Osteocyte (in vitro differentiated cells): ENCODE measurements at places on chromosomes 6 and 20.

GRCh38 chr6:21281366-21281765 is 312.2 kb upstream of the SOX4 start:
- no peak for DNase-seq

- DNase-seq: no peak
Observed at GRCh38 chr6:135183002-135183531, 2.0 kb downstream of the MYB start.

- DNase-seq: no peak
Observed at GRCh38 chr6:100267721-100268123, 197.0 kb downstream of the SIM1 start.

DNA sequence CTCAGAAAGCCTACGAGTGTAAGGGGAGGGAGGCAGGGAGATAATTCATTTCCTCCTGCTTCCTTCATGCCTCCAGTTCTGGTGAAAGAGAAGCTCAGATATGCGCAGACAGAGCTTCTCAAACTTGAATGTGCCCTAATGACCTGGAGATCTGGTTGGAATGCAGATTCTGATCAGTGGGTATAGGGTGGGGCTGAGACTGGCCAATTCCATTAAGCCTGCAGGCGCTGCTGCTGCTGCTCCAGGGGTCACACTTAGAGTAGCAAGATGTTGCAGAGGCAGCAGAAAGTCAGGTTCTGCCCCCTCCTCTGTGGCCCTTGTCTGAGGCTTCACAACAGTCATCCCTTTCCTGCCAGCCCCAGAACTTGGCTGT is 161.0 kb downstream of the DHX35 start:
- DNase-seq: no peak

DNA sequence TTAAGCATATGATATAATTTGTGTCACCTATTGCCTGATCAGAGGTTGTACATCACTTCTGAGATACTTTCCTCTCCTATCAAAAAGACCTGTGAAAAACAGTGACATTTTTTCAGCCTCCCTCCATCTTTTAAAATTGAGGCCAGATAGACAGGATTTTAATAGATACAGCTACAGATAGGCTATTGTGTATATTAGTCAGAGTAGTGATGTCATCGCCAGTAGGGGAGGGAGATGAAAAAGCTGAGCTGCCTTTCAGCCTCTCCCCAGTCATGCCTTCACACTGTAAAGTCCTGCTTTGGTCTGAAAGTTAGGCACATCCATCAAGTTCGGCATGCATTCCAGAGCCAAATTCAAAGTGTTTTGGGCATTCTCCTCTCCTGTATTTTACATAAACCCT is 7.9 kb upstream of the PABPC1L start:
- DNase-seq: no peak

GRCh38 chr6:170307080-170307545 is 555 bp downstream of the FAM120B start:
- no peak for DNase-seq

GRCh38 chr20:35191419-35192117 is 19.7 kb downstream of the PROCR start:
- DNase-seq: no peak

GRCh38 chr6:159654483-159655098 is 38.5 kb downstream of the SOD2 start:
- DNase-seq: no peak

DNA sequence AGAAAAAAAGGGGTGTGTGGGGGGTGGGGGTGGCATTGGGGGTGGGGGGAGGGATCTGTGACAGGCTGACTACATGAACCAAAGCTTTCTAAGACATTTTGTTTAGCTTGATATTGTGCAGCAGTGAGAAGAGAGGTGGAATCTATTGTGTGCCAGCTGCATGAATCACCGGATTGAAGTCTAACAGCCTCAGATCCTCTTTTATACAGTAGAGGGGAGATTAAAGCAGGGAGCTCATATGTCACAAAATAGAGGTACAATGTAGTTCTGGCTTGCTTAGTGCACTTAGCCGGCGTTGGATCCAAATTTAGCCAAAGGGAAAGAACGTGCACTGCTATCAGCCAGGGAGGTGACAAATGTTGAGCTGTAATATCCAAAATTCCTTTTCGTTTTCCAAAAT is 404.2 kb upstream of the CITED2 start:
- DNase-seq: no peak

DNA sequence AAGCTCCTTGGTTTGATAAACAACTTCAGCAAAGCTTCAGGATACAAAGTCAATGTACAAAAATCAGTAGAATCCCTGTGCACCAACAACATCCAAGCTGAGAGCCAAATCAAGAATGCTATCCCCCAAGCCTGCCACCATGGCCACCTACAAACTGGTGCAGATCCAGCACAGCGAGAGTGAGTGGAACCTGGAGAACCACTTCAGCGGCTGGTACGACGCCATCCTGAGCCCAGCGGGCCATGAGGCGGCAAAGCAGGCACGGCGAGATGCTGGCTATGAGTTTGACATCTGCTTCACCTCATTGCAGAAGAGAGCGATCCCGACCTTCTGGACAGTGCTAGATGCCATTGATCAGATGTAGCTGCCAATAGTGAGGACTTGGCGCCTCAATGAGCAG is 170.3 kb downstream of the KHDC1L start:
- no peak for DNase-seq

DNA sequence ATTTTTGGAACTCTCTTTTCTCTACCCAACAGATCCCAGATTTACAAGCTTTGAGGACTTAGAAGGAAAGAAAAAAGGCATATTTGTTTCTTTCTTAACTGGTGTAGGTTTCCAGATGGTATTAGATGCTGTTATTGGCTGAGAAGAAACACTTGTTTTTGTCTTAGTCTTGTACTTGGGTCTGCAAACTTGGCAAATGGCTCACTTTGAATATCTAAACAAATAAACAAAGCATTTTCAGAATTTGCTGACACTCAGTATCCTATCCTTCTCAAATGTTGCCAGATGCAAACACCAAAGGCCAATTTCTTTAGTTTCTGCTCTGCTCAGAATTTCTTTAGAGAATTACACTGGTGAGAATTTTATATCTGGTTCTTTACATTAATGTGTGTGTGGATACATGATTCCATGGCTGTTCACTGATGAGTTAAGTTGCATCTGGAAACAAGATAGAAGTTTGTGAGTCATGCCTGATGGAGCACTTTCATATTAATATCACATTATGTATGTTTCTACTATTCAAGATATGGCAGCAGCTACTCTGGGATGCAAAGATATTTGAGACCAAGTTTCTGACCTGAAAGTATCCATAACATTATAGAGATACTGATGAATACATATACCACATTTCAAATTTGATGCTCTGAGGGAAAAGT is 43.7 kb upstream of the CEP162 start:
- no peak for DNase-seq

DNA sequence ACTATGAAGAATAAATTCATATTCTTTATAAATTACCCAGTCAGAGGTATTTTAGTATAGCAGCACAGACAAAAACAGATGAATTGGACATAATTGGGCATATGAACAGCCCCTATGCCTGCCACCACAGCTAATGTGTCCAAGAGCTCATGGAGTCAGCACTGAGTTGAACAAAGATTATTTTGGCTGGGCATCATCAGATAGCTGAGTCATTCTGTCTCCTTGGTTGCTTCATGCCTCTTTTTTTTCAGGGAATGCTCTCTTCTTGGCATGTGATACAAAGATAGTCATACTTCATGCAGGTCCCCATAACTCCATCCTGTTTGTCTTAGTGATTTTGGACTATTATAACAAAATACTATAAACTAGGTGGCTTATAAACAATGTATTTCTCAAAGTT is 275.6 kb downstream of the TENT5A start:
- DNase-seq: no peak

GRCh38 chr6:33933101-33933500 is 129.3 kb upstream of the MLN start:
- DNase-seq: no peak

GRCh38 chr6:10381133-10381829 is 33.6 kb downstream of the TFAP2A start:
- DNase-seq: no peak

DNA sequence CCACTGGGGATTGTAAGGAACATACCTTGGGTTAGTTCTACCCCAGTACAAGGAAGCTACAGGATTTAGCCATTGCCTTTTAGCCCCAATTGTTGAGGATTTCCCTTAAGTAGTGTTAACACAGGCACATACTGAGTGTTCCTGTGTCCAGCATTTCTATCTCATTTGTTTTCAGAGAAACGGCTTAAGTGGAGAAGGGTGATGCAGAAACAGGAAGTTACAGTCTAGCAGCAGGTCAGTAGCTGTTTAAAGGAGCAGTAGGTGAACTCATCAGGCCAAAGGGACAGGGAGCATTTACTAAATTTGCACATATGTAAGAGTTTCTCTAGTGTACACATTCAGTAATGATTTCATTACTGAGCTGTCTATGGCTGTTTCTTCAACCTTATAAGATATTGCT is 644.2 kb upstream of the GJE1 start:
- DNase-seq: no peak

GRCh38 chr20:46438156-46438750 is 31.8 kb upstream of the ELMO2 start:
- DNase-seq: no peak

GRCh38 chr20:9353180-9353915 is 161.0 kb upstream of the LAMP5 start:
- no peak for DNase-seq

- DNase-seq: no peak
Observed at GRCh38 chr6:29975561-29975907, 33.2 kb downstream of the HLA-A start.

DNA sequence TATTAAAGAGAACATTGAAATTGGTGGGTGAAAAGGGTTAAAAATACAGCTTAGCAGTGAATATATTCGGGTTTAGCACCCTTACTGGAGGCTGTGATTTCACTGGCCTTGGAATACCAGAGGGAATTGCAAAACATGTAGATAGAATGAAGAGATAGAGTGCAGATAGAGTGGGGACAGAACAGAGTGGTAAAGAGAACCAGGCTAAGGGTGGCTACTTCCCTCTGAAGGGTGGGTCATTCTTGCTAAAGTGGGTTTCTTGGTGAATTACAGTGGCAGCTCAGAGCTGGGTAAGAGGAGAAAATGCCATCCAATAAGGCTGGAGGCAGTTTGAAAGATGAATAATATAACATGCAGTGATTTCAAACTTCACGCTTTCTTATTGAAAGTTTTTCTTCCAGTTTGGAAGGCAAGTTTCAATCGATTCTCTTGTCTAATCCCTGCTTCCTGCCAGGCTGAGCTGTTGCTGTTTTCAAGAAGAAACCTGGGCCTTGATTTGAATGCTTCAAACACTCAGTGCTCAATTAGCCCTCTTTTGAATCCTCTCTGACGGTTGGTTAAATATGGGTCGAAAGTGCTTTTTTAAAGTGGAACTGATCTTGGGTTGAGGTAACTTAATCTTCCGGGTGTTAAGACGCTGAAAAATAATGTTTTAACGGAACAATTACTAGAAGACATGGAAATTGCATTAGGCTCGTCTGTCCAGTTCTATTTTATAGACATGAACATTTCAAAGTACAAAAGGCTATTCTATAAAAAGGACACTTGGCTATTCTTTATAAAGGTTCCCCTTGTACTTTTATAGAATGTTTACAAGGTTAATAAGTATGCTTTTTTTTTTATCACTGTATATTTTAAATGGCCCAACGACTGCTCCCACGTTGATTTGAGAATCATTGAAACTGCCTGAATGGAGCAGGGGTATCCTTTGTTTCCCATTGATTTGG is 203.3 kb downstream of the BCAS1 start:
- no peak for DNase-seq

GRCh38 chr6:143999406-143999805 is 8.7 kb downstream of the PLAGL1 start:
- DNase-seq: no peak

DNA sequence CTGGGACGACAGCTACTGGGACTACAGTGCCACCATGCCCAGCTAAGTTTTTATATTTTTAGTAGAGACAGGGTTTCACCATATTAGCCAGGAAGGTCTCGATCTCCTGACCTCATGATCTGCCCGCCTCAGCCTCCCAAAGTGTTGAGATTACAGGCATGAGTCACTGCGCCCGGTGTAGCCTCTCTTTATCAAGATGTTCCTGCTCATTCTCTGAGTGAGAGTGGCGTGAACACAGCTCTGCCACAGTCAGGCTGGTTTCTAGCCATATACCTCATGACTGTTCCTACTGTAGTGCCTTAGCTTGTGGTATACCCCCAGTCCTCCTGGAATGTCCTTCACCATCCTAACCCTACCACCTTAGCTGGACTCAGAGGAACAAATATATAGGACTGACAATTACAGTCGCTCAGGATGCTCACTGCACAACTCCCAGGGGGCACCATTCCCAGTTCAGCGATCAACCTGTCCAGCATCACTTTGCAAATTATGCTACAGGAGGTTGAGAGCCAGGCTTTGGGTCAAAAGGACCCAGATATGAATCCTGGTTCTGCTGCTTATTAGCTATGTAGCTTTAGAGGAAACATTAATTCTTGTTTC is 86.3 kb downstream of the CHMP4B start:
- no peak for DNase-seq

DNA sequence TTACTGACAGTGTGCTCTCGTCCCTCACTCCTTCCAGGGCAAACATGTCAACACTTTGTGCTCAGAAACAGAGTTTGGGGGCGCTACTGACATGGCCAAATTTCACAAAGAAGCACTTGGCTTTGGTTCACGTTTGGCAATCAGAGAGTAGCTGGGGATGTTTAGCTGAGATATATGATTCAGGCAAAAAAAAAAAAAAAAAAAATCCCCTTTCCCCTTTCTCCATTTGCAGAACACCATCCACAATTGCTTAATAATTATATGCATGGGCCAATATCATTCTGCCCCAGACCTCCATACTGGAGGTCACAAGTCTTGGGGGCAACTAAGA is 128.4 kb upstream of the ADGRF1 start:
- no peak for DNase-seq

DNA sequence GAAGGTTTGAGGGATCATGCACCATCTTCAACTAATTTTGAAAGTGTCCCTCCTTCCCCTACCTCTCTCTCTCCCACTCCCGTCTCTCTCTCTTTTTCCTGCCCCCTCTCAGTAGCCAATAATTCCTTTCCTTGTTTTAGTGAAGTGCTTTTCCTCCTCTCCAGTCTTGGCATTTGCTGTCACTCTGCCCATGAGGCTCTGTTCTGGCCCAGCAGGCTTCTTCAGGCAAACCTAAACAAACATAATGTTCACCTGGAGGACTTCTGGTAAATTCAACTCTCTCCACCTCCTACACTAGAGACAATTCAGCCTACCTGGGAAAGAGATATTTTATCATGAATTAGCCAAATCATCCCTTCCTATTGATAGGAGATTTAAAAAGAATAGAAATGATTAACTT is 320.4 kb upstream of the RNF24 start:
- DNase-seq: no peak
